ENCODE measurements at places on chromosomes 6 and 20.

- no peak for DNase-seq
These were observed 11.1 kb upstream of the LSM14B start for GRCh38 chr20:62111148-62111547.

DNA sequence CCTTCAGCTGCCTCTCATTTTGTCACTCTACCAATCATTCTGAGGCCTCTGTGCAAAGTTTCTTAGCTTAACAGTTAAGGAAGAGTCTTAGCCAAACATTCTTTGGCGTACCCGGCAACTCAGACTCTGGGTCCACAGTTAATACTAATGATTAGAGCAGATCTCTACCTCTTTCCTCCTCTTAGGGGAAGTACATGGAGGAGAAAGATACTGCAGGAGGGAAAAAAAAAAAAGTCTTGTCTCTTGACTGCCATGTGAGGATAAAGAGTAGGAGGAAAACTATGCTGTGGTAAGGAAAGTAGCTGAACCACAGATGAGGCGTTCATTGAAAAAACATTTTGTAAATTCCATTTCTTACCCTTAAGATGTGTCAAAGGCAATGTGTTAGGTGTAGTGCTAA, 44.0 kb upstream of the MARCKS start:
- no peak for DNase-seq

- DNase-seq, result no peak
These were observed 304.1 kb downstream of the RFPL4B start for GRCh38 chr6:112651239-112651638.

DNA sequence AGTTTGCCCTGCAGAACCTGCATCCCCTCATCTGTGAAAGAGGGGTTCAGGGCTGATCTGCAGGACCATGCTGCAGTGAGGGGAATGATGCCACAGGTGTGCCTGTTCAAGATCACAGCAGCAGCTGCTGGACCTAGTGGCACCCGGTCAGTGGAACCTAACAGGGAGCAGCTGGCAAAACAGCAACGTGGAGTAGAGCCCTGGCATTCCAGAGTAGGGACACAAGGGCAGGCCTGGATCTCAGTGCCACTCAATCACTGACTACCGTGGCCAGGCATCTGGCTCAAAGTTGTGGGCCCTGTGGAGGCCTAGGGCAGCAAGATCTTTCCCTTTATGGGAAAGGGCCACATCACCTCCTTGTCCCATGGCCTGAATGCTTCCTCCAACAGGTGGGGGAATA, 62.2 kb downstream of the INSM1 start:
- no peak for DNase-seq

DNA sequence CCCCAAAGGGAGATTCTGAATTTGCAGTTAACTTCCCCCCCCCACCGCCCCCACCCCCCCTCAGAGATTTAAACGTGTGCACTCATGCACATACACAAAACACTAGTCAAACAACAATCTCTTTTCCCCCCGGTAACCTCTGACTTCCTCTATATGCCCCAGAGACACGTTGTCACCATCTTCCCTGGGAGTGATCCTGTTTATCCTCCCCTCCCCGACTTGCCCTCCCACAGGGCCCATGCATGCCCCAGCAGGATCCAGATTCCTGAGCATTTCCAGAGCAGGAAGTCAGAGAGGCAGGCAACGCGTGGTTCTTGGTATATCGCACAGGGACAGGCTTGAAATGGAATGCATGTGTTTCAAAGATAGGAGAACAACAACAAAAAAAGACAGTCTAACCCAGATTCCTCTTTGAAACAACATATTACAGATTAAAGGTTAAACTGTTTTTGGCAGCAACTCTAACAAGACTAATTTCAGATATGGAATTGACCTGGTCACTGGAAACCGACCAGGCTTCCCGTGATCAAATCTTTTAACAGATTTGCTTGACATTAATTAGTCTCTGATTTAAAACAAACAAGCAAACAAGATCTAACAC, 1.3 kb downstream of the BLCAP start:
- DNase-seq, result no peak

- DNase-seq, result no peak
These were observed 126.3 kb downstream of the KIF16B start for GRCh38 chr20:16446991-16447390.

- no peak for DNase-seq
These were observed 6.2 kb downstream of the PTPN1 start for GRCh38 chr20:50516180-50516934.

DNA sequence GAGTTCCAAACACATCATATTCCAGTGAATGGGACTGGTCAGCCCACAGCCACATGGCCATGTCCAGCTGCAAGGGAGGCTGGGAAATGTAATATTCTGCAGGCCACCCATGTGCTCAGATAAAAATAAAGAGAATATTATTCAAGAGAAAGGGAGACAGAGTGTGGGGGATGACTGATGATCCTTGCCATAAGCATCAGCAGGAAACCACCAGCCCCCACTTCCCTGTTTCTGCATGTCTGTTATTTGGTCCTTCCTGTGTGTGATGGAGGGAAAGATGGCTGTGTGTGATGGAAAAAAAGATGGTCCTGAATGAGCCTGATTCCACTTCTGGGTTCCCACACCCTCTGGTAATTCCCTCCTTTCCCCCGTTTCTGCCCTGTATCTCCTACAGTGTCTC, 13.1 kb upstream of the RSPO4 start:
- DNase-seq, result no peak

GRCh38 chr6:137291441-137291840, 72.3 kb upstream of the IFNGR1 start:
- no peak for DNase-seq

GRCh38 chr20:40892642-40893041, 136.0 kb upstream of the TOP1 start:
- DNase-seq, result no peak
